ENCODE measurements at places on chromosomes 13 and 19.

- DNase-seq: no peak
These were observed 1344.9 kb downstream of the UQCRFS1 start for GRCh38 chr19:27868007-27868406.

GRCh38 chr13:109126891-109127641 lies 497.7 kb downstream of the MYO16 start:
- no peak for DNase-seq

GRCh38 chr13:29222458-29222857 lies 373.0 kb downstream of the SLC7A1 start:
- DNase-seq: no peak

DNA sequence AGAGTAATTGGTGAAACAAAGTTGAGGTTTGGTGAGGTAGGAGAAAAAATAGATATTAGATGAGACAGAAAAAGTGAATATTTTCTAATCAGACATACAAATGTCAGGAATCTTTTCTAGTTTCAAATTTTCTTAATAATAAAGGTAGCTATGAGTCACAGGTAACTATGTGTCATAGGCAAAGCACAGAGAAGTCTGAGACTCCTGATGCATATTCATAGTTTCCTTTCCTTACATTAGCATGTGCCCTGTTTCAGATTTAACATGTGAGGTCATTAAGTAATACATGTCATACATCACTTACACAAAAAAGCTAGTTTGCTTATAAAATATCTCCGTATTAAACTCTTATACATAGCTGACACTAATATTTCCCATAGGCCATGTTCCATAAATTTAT lies 1141.3 kb upstream of the PCDH20 start:
- no peak for DNase-seq

GRCh38 chr13:29020314-29020713 lies 200.2 kb downstream of the MTUS2 start:
- DNase-seq: no peak

- DNase-seq: no peak
These were observed 6.9 kb downstream of the CTU1 start for GRCh38 chr19:51101171-51101865.

DNA sequence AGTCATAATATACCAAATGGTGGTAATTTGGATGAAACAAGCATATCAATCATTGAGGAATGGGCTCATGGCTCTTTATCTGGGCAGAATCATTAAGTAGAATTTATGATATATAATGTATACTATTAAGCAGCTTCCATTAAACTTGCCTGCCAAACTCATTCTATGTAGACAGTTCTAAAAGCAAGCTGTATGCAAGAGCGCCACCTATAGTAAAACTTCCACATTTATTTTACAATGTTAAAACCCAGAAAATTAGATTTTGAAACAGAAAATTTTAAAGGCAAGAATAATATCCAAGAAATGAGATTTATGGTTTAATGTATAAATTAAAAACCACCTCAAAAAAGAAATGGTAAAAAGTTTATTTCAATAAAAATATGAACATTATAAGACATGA lies 161.5 kb downstream of the MZT1 start:
- no peak for DNase-seq

Data from stimulated activated CD4-positive, alpha-beta T cell treated with anti-CD3 and anti-CD28 coated beads, Interleukin-2, amount 100 ng/mL, for 24 hours (primary cell).